Endothelial cell of umbilical vein (primary cell): ENCODE measurements at places on chromosomes 2 and 18.

DNA sequence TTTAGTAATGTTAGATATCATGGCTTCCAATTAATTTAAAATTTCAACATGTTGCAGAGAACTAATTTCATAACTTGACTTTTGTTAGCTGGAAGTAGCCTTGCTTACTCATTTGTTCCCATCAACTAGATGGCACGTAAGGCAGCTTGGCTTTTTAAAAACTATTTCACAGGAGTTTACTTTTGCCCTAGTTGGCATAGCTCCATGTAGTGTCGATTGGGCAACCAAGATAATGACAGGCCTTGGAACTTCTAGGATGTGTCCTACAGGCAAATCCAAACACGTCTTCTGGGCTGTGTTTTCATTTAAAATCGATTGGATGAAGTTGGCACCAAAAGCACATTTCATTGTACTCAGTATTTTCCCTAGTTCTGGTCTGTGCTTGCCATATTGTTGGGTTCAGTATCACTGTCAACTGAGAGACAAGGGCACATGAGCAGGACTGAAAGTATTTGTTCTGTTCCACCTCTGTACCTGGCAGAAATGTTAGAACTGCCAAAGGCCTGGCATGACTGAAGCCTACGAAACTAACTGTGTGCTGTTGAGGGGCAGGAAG lies 29.4 kb downstream of the HADHB start:
- DNase-seq: peak; percentile 97

GRCh38 chr2:27306573-27307286 lies 1.5 kb downstream of the UCN start:
- DNase-seq: no peak

DNA sequence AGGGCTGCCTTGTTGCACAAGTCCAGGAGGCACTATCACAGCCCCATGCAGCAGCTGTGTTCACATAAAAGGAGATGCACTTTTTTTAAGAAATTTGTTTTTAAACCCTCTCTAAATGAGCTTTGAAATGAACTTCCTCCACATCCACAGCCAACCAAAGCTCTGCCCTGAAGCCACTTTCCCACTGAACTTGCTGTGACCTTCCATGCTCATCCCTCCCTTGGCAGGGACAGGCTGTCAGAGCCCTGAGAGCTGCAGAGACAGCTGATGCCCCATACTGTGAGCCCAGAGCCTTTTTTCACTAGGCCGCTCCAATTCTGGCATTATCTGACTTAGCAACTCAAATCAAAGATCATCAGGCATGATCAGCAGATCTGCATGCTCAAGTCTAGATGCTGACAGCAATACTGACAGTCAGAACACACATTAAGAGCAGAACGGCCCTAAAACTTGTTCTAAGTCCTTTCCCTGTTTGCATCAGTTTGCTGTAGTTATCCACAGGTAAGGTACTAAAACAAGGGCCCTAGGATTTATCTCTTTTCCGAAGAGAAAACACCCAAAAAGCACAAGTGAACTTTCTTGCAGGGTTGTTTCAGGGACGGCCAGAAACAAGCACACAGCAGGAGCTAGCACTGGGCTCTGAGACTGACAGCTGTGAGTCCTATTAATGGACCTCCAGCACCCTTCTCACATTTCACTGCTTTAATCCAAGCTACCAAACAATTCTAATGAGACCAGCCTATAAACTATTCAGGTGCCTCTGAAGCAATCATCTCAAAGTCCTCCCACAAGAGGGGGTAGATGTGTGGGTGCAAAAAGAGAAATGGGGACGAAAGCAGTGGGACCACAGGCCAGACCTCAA lies 34.9 kb downstream of the RNU4ATAC start:
- no peak for DNase-seq

DNA sequence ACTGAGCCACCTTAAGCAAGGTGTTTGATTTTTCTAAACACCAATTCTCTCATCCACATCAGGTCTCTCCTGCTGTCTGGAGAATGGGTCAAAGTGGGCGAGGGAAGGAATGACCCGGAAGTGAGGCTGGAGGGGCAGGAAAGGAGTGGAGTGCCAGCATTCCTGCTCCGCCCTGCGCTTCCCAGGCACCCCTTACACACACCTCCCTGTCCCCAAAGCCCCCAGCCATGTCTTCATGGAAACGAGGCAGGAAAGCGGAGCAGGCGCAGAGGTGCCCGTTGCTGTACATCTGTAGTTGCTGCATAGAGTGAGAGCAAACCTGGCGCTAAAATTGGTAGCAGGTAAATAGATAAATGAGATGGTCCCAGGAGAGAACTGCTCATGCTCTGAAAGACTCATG lies 27.2 kb upstream of the NT5DC4 start:
- DNase-seq: no peak

DNA sequence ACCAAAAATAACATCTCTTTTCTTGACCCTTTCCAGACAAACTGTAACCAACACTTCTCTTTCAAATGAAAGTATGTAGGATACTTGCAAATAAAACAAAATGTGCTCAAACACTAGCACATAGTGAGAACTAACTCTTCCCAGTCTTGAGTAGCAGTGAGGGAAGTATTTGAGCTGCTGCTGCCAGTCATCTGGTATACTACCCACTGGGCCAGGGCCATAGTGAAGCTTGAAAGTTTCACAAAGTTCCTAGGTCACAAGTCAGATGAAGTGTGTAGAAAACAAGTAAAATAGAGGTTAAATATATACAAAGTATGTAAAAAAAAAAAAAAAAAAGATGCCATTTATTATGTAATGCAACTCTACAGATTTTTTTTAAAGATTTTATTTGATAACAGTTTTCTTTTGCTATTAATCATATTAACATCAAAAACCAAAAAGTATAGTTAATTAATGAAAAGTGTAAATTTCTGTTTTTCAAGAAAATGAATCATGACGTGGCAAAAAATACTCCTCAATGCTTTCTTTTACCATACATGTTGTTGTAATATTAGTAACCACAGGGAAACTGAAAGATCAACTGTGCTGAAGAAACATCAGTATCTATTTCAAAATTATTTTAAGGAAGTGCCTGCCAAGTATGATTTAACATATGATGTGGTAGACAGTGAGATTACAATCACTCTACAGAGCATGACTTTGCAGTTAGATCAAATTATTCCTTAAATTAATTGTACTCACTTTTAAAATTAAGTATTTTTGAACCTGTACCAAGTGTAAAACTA lies 21.6 kb upstream of the TRIB2 start:
- no peak for DNase-seq

GRCh38 chr2:235937087-235937486 lies 231.1 kb downstream of the GBX2 start:
- DNase-seq: no peak

GRCh38 chr2:190408538-190409271 lies 550 bp downstream of the MFSD6 start:
- peak; percentile 24 for DNase-seq

GRCh38 chr2:241412144-241412543 lies 56.1 kb downstream of the FARP2 start:
- DNase-seq: peak; percentile 82

GRCh38 chr2:222960126-222960525 lies 91.9 kb upstream of the KCNE4 start:
- no peak for DNase-seq
